PC-9 (cell line): ENCODE measurements at places on chromosomes 6 and 20.
A peak's percentile ranks its signal among the peaks of the same experiment; 100 is the strongest.

DNA sequence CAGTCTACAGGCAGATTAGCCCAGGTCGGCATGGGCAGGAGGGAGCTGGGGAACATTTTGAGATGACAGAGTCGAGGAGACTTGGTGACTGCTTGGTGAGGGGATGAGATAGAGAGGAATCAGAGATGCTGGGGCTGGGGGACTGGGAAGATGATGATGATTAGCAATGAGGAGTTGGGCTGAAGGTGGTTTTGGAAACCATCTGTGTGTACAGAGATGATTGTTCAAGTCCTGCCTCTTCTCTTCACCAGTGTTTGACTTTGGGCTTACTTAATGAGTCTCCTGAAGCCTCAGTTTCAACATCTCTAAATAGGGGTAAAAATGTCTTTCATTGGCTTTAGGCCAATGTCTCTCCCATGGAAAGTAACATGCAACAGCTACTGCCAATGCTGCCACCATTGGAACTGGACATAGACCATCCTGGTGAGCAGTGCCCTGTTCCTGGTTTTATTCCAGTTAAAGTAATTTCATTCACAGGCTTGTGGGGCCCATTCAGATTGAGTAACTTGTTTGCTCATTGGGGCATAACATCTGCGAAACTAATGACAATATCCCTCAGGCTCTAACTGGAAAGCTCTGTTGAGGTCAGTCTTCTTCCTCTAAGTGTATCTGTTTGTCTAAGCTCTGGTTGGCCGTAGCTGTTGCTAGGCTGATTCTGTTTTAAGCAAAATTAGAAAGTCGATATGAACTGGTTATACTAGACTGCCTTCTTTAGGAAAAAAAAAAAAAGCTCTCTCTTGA, 99.1 kb downstream of the ARMC2 start:
- DNase-seq = peak; percentile 99

GRCh38 chr6:127606131-127606562, 29.2 kb downstream of the C6orf58 start:
- peak; percentile 45 for DNase-seq

GRCh38 chr6:43081043-43081442, 4.9 kb downstream of the PTK7 start:
- no peak for DNase-seq

GRCh38 chr6:42249279-42249678, 31.6 kb upstream of the MRPS10 start:
- no peak for DNase-seq

DNA sequence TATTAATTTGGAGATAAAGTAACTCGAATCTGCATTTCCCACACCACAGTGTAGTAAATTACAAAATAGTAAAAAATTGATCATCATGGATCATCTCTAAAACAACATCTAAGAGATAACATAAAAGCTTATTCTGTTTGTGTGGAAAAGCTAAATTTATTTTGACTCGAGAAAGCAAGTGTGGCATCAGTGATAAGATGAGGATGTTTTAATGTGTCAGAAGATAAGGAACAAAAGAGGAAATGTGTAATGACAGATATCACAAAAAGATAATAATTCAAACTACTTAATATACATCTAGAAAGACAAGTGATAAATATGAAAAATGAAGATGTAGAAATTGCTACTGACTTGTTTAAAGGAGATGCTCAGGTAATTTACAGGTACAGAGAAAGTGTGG, 74.1 kb downstream of the DNAH8 start:
- DNase-seq = no peak

DNA sequence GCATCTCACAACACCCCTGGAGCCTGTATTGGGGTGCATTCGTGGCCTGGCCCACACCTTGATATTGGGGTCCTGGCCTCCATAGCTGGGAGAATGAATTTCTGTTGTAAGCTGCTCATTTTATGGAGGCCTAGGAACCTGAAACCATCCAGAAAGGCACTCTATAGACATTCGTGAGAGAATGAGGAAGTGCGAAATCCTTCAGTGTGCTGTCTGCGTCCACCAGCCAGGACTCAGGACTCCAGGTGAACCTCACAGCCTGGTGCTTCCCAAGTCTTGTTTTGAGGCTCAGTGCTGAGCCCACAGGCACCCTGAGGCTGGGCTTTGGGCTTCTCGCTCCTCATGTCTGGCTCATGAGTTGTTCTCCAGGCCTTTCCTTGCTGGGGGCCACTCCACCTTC, 11.9 kb upstream of the RBBP8NL start:
- DNase-seq = no peak
